ENCODE measurements at places on chromosomes 6 and 20. TPM values are rescaled to one million over a fixed set of nuclear protein-coding genes. Genes with fewer than 3 reads are reported as not detected.

DNA sequence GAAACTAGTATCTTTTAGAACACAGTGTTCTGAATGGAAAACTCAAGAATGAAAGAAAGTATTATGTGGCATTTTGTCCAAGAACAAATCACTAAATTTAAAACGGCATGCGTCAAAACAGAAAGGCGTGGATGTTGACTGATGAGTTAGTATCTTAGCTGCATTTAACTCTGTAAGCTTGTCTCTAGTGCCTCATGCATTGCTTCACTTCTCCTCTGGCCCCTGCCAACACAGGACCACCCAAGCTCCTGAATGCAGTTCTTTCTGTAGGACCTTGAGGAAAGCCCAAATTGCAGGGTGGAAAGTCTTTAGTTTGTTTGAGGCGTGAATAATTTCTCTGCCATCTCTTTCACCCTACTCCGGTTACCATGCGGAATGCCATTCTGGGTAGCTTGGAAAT, 632.2 kb downstream of the COL12A1 start:
- no peak overlapping the region for H3K4me3 ChIP-seq
- DNase-seq = no peak
- no peak overlapping the region for H3K27ac ChIP-seq
- no peaks in the 10 kb centered on the region for H3K27me3 ChIP-seq

DNA sequence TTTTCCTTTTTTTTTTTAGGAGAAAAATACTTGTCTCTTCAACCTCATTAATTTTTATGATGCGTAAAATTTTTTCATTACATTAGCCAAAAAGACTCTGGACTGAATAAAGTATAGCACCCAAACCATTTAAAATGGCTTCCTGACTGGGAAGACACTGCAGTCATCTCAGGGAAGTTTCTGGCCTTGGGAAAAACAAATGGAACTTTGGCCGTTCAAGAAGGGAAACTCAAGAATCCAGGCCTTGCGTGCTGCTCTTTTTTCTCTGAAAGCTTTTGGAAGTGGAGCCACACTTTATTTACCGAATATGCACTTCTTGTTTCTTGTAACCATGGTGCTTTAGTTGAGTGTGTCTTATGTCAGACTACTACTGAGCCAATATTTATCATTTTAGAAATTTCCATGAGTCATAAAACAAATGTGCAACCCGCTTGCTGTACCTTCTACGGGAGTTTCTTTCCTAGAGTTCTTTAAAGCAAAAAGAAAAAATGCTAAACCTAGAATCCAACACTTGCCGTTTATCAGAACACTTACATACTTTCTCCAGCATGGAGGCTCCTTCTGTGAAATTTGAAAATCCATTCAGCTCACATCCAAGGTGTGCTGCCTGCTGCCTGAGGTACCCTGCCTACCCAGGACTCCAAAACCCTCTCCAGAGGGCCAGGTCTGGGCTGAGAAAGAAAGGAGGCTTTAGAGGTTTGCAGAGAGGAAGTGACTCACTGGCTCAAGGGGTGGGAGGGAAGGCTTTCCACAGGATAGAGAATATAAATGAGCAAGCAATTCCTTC, 11.5 kb upstream of the DSTN start:
- no peaks in the 10 kb centered on the region for H3K27me3 ChIP-seq
- H3K4me3 ChIP-seq = peak overlapping the region; percentile 34
- DNase-seq = peak; percentile 91

DNA sequence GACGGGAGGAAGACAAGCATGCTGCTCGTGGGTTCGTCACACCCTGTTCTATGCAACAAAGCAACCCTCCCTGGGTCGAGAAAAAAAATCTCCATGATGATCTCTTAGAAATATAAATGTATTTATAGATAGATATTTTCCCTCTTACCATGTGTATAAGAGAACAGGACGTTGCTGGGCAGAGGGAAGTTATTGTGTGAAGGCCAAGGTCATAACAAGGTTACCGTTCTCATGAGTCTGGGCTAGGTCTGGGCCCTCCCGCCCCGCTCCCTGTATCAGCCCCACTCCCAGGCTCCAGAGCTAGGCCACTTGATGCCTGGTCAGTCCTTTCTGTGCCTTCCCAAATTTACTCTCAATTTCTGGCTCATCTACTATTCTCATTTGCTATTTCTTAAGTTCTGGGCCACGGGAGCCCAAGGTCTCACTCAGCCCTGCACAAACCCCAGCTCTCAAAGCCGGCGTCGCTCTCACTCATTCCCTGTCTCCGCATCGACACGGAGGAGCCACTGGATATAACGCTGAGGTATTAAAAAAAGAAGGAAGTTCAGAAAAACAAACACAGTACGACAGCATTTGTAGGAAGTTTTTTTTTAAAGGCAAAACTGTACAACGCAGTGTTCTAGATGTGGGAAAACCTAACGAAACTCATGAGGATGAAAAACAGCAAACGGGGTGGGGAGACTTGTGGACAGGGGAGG, 96.8 kb downstream of the PSMG4 start:
- H3K36me3 ChIP-seq = no peaks in the 10 kb centered on the region
- H3K4me1 ChIP-seq = peaks cover 2% of the 10 kb centered on the region
- peaks cover 24% of the 10 kb centered on the region for H3K27me3 ChIP-seq
- no peak for DNase-seq
- peak overlapping the region; percentile 13 for H3K27ac ChIP-seq
- peak overlapping the region; percentile 24 for H3K4me3 ChIP-seq

DNA sequence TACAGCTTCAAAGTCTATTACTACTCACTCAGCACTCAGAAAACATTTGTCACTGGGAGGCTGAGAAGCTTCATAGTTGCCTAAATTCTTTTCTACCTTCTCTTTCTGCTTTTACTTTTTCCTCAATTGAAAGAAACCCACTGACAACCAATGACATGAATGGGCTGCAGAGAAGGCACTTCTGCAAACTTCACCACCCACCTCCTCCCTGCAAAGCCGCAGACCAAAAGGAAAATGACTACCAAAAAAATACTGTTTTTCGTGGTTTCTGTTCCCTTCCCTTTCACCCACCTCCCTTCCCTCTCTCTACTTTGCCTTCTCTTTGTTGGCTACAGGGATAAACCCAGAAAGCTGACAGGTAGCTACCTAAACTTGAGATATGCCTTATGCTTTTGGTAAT, 3.2 kb downstream of the GNAS-AS1 start:
- peaks cover 1% of the 10 kb centered on the region for H3K36me3 ChIP-seq
- H3K4me3 ChIP-seq = no peak overlapping the region
- peaks cover 29% of the 10 kb centered on the region for H3K27me3 ChIP-seq
- peaks cover 2% of the 10 kb centered on the region for H3K4me1 ChIP-seq

GRCh38 chr20:8130840-8131526, 1.1 kb upstream of the PLCB1 start:
- peak overlapping the region; percentile 49 for H3K4me3 ChIP-seq
- DNase-seq = no peak
- peaks cover 7% of the 10 kb centered on the region for H3K4me1 ChIP-seq

DNA sequence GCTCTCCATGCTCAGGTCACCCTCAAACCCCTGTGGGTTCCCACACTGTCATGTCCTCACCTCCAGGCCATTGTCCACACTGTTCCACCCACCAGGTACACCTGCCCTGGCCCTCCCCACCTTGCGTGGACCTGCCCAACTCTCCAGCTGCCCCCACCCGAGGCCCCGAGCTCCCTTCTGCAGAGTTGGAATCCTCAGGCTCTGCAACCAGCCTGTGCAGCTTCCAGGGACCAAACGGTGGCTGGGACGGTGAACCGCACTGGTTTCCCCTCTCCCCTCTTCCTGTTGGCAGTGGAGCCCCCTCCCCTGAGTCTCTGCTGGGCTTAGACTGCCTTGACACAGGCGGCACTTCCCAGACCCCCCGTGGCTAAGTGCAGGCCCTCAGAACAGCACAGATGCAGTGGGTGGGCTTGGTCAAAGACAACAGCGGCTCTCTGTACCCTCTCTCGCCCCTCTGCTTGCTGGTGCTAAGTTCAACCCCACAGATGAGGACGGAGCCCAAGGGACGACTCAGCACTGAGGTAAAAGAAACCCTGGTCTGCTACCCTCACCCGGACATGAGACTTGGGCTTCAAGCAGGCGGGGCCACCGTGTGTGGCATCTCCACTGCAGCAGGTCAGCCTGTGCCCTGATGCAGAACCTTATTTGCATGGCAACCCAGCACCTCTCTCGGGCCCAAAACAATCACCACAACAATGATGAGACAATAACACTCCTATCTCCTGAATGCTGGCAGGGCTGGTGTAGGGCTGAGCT, 11.0 kb downstream of the ZBP1 start:
- no peak for DNase-seq
- H3K4me1 ChIP-seq = no peaks in the 10 kb centered on the region
- H3K4me3 ChIP-seq = no peak overlapping the region

- H3K36me3 ChIP-seq = peaks cover 12% of the 10 kb centered on the region
- no peak overlapping the region for H3K27ac ChIP-seq
- H3K27me3 ChIP-seq = no peaks in the 10 kb centered on the region
- H3K4me1 ChIP-seq = no peaks in the 10 kb centered on the region
These were observed 49.1 kb downstream of the MAP3K7 start for GRCh38 chr6:90537723-90538258.

GRCh38 chr6:84773431-84774156, 9.2 kb upstream of the TBX18 start:
- H3K4me3 ChIP-seq = no peak overlapping the region
- peaks cover 63% of the 10 kb centered on the region for H3K27me3 ChIP-seq
- no peak overlapping the region for H3K27ac ChIP-seq
- no peak for DNase-seq
- H3K36me3 ChIP-seq = no peaks in the 10 kb centered on the region

DNA sequence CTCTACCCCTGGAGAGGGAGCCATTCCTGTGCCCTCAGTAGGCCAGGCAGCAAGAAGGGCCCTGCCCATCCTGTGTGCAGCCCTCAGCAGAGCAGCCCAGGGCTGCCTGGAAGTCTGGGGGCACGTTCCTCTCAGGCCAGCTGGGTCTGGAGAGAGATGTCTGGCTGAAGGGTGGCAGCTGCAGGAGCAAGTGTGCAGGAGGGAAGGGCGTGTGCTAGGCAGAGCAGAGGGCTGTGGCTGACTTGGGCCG, 62.7 kb downstream of the NOL4L start:
- no peaks in the 10 kb centered on the region for H3K36me3 ChIP-seq
- DNase-seq = no peak
- H3K27me3 ChIP-seq = peaks cover 8% of the 10 kb centered on the region

GRCh38 chr6:44702292-44702691, 314.8 kb downstream of the CDC5L start:
- no peaks in the 10 kb centered on the region for H3K36me3 ChIP-seq
- H3K4me1 ChIP-seq = no peaks in the 10 kb centered on the region
- H3K27me3 ChIP-seq = peaks cover 63% of the 10 kb centered on the region
- no peak overlapping the region for H3K27ac ChIP-seq

DNA sequence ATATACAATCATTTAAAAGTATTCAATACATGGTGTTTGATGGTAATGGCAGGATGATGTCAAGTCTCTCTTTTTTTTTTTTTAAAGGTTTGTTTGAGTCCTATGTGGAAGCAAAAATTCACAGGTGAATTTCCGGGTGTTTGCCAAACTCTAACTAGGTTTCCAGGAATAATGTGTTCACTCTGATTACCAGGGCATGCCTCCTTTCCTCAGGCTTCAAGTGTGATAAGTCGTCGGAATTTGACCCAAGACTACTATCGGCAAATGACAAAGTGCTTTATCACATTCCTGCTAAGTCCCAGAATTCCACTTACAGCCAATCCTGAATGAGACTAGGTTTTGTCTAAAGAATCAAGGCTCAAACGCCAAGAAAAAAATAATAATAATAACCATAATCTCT, 7.3 kb downstream of the OARD1 start:
- no peak for DNase-seq
- no peaks in the 10 kb centered on the region for H3K27me3 ChIP-seq
- H3K36me3 ChIP-seq = no peaks in the 10 kb centered on the region
- no peak overlapping the region for H3K27ac ChIP-seq

GRCh38 chr6:93059911-93060310, 359.4 kb downstream of the EPHA7 start:
- DNase-seq = no peak
- no peak overlapping the region for H3K4me3 ChIP-seq
- no peaks in the 10 kb centered on the region for H3K36me3 ChIP-seq
- no peaks in the 10 kb centered on the region for H3K4me1 ChIP-seq
- H3K27ac ChIP-seq = no peak overlapping the region

DNA sequence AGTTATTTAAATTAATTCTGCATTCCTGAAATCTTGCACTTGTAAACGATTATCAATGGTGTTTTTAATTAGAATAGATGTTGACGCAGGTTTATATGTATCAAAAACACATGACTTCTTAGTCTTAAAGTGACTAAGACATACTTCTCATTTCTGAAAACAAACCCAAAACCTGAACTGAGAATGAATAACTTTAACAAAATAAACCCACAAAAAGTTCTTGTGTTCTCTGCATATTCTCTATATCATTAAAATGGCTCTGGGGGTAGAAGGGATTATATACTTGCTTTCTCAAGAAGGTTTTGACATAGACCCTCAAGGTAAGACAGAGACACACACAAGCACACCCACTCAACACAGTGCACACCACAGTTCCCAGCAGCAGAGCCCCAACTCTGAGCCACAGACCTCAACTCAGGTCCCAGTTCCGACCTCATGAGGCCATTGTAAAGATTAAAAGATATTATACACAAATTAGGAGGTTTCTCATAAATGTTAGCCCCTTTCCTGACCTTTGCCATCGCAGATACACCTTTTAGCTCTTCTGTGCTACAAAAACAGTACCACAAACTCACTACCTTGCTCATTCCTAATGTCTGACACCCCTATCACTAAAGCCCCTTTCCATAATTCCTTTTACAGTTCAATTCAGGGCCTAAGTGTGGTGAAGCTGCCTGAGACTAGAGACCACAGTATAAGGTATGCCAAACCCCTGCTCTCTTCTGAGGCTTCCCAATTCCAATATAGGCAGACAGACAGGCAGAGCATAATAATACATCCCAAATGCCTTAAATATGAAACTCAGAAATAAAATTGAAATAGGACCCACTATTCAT, 267.8 kb downstream of the PTPRK start:
- peaks cover 3% of the 10 kb centered on the region for H3K36me3 ChIP-seq
- H3K27me3 ChIP-seq = no peaks in the 10 kb centered on the region
- H3K4me3 ChIP-seq = no peak overlapping the region
- peak; percentile 37 for DNase-seq
- H3K4me1 ChIP-seq = peaks cover 8% of the 10 kb centered on the region
- H3K27ac ChIP-seq = peak overlapping the region; percentile 97

DNA sequence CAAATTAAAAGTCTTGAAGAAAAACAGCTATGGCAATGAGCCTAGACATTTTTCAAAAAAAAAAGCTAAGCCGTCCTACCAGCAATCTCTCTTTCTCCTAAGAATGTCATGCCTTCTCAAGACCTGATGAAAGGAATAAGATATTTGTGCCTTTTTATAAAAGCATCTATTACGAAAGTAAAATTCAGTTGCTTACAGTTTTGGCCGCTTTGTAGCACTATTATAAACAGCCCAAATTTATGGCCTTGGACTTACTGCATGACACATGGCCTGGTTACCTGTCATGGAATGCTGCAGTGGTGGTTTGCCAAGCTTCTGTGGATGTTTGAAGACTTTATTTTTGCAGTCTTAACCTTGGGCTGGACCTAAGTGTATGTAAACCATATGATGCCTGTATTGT, 22.2 kb upstream of the VAPB start:
- peak; percentile 36 for DNase-seq
- no peaks in the 10 kb centered on the region for H3K27me3 ChIP-seq
- no peak overlapping the region for H3K4me3 ChIP-seq

GRCh38 chr20:25632940-25633790, 9.4 kb upstream of the NANP start:
- no peak overlapping the region for H3K4me3 ChIP-seq
- DNase-seq = peak; percentile 24
- no peaks in the 10 kb centered on the region for H3K36me3 ChIP-seq
- no peak overlapping the region for H3K27ac ChIP-seq

- no peak overlapping the region for H3K4me3 ChIP-seq
- no peaks in the 10 kb centered on the region for H3K36me3 ChIP-seq
- peak; percentile 79 for DNase-seq
- peaks cover 42% of the 10 kb centered on the region for H3K27me3 ChIP-seq
These were observed 2.5 kb downstream of the RSPO3 start for GRCh38 chr6:127120787-127121636.

GDAP1L1 gene
- not detected for total RNA-seq

XKR7 gene
- total RNA-seq = not detected

JAG1 gene
- total RNA-seq = 19.4 TPM

LAMA4 gene
- total RNA-seq = 29.7 TPM

CD83 gene
- total RNA-seq = 3.1 TPM
